ENCODE measurements at places on chromosomes 7 and 10.

DNA sequence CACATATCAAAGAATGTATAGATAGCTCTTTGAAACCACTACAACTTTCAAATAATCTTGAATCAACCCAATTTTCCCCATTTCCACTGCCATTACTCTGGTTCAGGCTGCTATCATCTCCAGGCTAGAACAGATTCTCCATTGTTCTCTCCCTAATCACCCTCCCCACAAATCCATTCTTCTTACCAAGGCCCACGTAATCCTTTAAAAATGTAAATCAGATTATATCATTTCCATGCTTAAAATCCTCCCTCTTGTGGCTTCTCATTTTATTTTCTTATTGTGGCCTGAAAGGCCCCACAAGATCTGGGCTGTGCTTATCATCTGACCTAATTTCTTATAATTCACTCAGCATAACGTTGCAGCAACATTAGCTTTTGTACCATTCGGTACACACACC, 3.0 kb upstream of the PON1 start:
- DNase-seq: no peak

- no peak for DNase-seq
Measured at GRCh38 chr10:108850138-108850854, 1073.0 kb downstream of the XPNPEP1 start.

- peak; percentile 34 for DNase-seq
Measured at GRCh38 chr7:134140889-134141867, 14.0 kb downstream of the LRGUK start.

DNA sequence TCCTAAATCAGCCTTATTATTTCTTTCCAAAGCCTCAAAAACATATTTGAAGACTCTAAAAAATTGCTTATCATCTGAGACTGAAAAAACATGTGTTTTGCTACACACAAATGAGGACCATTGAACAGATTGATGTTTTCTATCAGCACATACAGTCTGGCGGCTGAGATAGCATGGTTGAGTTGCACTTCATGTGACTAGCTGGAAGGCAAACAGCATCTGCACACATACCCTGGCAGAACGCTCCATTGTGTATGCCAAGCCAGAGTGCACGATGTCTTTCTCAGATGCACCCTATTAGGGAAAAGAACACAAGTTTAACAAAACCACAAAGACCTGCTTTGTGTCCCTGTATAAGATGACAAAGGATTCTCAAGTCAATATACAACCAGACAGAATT, 33.0 kb downstream of the FAM25A start:
- no peak for DNase-seq

DNA sequence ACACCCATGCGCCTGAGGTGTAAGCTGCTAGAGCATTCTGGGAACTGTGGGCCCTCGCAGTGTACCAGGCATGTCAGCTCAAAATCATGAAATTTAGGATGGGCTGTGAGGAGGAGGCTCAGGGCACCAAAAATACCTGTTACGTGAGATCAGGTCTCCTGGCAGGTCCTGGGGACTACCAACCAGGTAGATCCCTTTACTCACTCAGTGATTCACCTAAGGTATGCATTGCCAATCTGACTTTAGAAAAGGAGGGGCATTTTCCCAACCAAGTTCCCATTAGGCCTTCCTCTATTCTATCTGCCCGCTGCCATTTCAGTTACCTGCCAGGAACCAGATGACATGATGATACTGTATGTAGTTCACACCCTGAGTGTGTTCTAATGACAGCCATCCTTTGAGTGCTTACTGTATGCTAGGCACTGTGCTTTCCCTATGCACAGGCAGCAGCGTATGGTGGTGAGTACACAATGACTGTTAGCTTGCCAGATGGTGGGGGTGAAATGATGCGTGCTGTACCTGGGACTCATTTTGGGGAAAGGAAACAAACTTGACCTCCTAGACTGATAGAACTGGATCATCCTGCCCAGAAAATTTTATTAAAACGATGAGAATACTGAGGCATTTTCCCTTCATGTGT, 62.0 kb downstream of the CFAP58 start:
- DNase-seq: no peak

DNA sequence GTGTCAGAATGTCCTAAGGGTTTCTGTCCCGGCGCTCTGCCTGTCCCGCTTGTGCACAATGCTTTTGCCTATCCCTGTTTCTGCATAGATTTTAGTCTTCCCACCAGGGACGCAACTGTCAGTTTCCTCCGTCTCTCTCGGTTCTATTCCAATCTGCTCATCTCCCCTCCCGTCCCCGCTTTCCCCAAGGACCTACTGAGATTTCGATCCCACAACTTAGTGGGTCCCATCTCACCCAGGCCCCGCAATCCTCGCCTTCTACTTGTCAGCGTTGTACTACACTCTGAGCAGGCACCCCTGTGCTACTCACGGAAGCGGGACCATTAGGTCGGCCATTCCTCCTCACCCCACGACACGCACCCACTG, 519 bp upstream of the ZNF655 start:
- DNase-seq: no peak

- no peak for DNase-seq
Measured at GRCh38 chr7:144074374-144074773, 4.8 kb downstream of the OR2A25 start.

DNA sequence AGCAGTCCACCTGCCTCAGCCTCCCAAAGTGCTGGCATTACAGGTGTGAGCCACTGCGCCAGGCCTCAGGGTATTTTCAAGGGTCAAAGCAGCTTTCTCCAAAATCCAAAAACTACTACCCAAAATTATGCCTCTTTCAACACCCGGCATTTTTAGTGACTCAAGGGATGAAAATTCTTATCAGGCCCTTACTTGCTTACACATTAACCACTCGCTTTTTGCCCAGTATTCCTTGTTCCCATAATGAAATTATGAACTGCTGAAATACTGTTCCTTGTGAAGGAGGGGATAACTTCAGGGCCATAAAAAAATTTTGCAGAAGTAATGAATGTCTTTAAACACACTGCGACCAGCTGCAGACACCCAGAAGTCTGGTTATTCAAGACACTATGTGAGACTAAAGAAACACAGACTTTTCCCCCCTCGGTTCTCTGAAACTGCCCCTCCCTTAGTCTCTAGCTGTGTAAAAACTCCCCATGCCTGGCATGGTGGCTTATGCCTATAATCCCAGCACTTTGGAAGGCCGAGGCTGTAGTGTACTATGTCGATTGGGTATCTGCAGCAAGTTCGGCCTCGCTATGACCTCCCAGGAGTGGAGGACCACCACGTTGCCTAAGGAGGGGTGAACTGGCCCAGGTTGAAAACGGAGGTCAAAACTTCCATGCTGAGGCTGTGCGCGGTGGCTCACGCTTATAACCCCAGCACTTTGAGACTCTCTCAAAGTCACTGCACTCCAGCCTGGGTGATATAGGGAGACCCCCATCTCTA, 12.0 kb downstream of the FXYD4 start:
- no peak for DNase-seq

- no peak for DNase-seq
Measured at GRCh38 chr10:87635498-87636312, 24.0 kb upstream of the PAPSS2 start.

GRCh38 chr10:99425204-99425603, 5.2 kb downstream of the GOT1 start:
- no peak for DNase-seq

- no peak for DNase-seq
Measured at GRCh38 chr7:83161899-83162401, 734 bp downstream of the PCLO start.

- no peak for DNase-seq
Measured at GRCh38 chr7:104207348-104207730, 474 bp downstream of the ORC5 start.

All from GM12892 (cell line).